GM20000 (cell line): ENCODE measurements at places on chromosomes 16 and 17.

- peak; percentile 60 for DNase-seq
Observed at GRCh38 chr16:69396187-69397061, 10.6 kb upstream of the TERF2 start.

GRCh38 chr17:81073967-81074839, 39.3 kb downstream of the BAIAP2 start:
- DNase-seq: no peak

- DNase-seq: no peak
Observed at GRCh38 chr17:28947639-28948038, 3.7 kb downstream of the PHF12 start.

DNA sequence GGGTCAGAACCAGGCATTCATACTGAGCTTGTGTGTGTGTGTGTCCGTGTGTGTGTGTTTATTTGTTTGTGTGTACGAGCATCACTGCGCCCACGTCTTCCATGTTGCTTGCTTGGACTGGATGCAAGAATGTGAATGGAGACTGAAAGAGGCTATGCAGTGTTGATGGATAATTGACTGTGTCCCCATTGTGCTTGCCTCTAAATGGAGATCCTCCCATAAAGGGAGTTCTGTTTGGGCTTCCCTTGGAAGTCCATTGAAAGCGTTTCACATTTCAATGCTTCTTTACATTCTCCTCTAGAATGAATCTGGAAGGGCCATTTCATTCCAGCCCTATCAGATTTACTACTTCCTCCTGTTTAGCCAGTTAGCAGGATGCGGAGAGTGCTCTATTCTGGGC, 124.0 kb downstream of the GP2 start:
- no peak for DNase-seq

DNA sequence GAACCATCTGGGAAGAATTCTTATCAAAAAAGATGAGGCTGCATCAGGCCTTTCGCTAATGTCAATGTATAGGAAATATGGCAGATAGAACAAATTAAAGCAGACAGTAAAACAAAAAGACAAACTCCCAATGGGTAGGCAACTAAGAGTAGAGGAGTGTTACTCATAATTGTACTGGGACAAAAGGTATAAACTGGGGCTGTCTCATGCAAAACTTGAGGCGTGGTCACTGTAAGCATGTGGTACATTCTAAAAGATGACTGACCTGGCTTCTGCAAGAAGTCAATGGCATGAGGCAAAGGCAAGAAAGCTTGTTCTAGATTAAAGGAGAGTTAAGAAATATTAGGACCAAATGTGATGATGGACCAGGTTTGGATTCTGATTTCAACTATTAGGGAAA, 26.7 kb downstream of the SMIM36 start:
- DNase-seq: no peak

GRCh38 chr17:12899604-12900003, 110.3 kb downstream of the ARHGAP44 start:
- no peak for DNase-seq

- no peak for DNase-seq
Observed at GRCh38 chr17:42691021-42691545, 8.8 kb downstream of the CNTNAP1 start.

GRCh38 chr17:21095735-21096134, 31.0 kb upstream of the DHRS7B start:
- no peak for DNase-seq

DNA sequence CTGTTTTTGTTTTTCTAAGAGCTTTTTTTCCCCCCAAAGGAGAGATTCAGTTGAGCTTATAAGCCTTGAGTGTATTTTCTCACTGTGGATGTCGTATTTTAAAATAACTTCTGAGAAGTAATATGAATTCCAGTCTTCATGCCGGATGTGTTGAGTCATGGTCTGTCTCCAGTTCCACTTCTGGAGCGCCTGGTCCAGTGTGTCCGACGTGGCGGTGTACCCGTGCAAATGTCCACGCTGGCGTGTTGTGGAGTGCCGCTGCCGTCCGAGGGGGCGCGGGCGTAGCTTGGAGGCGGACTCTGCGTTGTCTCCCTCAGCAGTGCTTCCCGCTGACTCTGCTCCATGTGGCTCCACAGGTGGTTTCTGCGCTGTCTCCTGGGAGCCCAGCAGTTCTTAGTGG, 60.9 kb upstream of the ZNF750 start:
- no peak for DNase-seq

- no peak for DNase-seq
Observed at GRCh38 chr16:50261707-50262235, 4.6 kb upstream of the ADCY7 start.

- DNase-seq: peak; percentile 74
Observed at GRCh38 chr16:285146-286055, 2.4 kb downstream of the PDIA2 start.

DNA sequence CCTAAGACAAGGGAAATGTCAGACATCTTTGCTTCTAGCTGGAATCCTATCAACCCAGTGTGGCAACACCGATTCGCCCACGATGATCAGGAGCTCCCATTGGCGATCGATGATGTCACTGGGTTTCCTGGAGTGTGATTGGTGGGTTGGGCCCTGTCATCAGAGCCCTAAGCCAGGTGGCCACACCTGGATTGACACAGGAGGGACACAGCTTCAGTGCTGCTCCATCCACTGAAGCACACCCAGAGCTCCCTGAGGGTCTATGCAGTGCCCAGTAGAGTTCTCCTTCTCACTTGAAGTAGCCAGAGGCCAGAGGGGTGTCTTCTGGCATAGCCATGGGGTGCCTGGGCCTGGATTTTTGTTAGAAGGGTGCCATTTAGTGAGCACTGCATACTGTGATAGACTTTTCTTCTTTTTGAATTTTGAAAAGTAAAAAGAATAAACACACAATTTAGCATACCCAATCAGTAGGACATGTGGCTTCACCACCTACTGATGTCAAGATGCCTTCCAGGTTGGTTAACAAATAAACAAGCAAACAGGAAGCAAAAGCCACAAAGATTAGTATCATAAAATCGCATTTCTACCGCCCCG, 77.6 kb downstream of the CMIP start:
- DNase-seq: no peak

DNA sequence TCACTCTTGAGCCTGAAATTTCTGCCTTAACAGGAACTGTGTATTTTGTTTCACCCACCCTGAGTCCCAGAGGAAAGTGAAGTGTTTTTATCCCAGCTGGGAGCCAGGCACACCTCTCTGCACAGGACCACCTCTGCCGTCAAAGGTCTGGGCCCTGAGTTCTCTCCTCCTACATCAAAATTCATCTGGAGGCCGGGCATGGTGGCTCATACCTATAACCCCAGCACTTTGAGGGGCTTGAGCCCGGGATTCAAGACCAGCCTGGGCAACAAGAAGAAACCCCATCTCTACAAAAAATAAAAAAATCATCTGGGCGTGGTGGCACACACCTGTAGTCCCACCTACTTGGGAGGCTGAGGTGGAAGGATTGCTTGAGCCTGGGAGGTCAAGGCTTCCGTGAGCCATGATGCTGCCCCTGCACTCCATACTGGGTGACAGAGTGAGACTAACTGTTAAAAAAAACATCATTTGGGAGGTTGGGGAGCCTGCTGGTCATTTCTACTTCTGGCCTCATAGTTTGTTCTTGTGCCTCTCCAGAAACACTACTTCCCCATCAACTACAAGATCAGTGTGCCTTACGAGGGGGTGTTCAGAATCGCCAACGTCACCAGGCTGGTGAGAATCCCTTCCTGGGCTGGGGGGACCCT, 9.8 kb downstream of the IL34 start:
- DNase-seq: no peak

DNA sequence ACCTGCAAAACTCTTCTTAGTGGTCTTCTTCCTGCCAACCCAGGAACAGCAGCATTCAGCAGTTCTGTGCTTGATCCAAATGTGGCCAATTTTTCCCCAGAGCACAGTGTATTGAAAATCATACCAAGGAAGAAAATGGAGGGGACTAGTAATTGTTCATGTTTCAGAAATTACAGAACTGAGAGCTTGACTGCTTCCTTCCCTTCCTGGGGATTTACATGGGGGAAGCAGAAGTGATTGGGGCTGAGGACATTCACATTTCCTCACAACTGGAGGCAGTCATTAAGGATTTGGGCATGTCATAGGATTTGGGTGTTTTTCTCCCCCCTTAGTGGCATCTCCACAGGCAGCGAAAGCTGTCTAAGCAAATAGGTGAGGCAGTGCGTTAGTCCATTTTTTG, 19.7 kb downstream of the CIITA start:
- DNase-seq: no peak

DNA sequence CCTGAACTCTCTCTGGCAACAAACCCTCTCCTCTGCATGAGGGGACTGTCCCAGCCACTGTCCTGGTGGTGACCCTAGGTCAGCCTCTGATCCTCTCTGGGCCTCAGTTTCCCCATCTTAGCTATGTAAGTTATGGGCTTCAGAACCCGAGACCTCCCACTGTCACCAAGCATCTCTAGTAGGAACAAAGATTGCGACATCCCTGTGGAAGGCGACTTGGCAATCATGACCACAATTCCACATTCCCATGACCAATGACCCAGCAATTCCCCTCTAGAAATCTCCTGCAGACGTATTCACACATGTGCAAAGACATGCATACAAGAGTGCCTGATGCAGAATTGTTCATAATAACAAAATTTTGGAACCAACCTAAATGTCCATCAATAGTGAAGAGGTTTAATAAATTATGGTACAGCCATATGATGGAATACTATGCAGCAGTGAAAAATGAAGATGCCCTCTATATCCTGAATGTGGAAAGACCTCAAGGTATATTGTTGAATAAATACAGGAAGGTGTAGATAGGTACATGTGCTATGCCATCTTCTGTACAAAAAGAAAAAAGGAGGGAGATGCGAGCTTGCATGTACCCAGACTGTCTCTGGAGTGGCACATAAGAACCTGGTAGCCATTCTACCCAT, 21.2 kb downstream of the CNGB1 start:
- no peak for DNase-seq

DNA sequence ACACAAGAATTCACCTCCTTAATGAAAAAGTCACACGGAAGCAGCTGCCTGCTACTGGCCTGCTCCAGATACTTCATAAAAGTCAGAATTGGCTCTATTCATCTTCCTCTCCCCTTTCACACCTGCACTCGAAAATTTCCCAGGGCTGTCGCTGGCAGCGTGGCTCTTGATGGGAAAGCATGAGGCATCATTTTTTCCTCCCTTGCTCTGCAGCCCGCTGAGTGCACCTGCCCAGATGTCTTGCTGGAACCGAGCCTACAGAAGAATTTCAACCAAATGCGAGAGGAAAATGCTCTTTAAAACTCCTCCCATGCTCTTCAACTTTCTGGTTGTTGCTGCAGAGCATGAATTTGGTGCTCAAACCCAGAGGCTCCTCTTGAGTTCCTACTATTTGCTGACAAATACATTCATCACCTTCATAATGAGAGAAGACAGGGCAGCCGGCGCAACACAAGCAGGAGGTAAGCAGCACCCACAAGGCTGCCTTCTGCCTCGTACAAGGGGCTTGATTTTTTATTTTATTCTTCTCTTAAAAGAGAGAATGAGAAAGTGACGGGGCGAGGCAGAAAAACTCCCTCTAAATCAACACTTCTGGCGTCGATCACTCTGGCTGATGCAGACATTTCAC, 146.8 kb downstream of the ZFHX3 start:
- no peak for DNase-seq

DNA sequence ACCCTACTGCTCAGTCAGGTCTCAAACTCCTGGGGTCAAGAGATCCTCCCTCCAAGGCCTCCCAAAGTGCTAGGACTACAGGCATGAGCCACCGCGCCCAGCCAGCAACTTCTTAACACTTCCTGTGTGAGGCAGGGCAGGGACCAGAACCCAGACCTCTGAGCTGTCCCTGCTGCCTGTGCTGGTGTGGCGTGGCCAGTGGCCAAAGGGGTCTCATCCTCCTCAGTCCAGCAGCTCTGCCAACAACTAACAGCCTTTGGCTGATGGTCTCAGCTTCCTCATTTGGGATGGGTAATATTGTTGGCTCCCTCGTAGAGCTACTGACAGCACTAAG, 1.4 kb upstream of the LLGL1 start:
- no peak for DNase-seq

DNA sequence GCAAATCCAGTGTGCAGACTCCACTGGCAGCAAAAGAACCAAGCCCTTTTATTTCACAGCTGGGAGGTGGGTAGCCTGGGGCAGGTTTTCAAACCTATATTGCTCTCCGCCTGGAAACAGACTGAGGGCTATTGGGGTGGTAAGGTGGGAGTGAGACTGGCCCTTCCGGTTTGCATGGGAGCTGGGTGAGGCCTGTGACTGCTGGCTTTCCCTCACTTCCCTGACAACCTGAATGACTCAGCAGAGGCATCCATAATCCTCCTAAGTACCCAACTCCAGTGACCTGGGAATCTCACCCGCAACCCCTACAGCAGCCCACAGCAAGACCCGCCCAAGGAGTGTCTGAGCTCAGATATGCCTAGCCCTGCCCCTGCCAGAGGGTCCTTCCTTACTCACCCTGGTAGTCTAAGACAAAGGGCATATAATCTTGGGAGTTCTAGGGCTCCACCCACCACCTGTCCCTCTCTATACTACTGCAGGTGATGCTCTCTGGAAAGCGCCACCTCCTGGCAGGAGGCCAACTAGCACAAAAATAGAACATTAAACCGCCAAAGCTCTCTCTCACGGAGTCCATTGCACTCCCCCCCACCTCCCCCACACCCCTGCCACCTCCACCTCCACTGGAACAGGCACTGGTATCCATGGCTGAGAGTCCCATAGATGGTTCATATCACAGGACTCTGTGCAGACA, 602.0 kb upstream of the C16orf82 start:
- DNase-seq: no peak

- DNase-seq: no peak
Observed at GRCh38 chr16:17084130-17084529, 386.6 kb downstream of the XYLT1 start.

DNA sequence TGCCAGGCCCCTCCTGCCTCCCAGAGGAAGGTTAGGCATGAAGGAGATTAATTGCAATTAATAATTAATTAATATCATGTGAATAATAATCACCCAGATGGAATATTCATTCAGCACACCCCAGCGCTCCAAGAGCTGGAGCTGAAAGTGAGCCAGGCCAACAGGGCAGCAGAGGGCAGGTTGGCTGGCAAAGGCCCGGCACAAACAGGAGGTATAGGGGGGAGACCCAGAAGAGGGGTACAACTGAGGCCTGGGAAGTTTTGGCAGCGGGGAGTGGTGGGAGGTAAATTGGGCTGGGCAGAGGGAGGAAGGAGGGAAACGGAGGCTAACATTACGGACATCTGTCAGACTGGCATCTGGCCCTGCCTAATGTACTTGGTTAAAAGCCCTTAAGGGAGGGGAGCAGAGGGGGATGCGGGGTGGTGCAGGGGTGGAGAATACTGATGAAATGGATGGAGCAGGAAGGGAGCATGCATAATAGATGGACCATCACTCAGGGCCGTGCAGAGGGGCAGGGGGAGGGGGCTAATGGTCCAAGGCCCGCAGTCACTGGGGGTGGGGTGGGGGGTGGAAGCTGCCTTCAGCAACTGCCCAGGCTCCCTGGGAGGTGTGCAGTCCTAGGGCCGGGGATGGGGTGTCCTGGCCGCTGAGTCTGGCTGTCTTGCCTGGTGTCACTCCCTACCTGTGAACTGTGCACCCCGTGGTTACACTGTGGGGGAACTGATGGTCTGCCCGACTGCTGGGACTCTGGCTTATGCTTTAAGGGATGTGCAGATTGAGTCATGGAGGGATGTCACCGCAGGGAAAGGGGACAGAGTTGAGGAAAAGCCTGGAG, 1.9 kb downstream of the ADAM11 start:
- DNase-seq: no peak

- DNase-seq: no peak
Observed at GRCh38 chr17:41617698-41618097, 5.1 kb upstream of the KRT16 start.
